ENCODE measurements at places on chromosomes 6 and 20.

GRCh38 chr6:44531442-44532015, 144.0 kb downstream of the CDC5L start:
- H3K36me3 ChIP-seq, result no peaks in the 10 kb centered on the region
- H3K27ac ChIP-seq, result no peak overlapping the region
- no peak overlapping the region for H3K4me3 ChIP-seq
- no peaks in the 10 kb centered on the region for H3K4me1 ChIP-seq

DNA sequence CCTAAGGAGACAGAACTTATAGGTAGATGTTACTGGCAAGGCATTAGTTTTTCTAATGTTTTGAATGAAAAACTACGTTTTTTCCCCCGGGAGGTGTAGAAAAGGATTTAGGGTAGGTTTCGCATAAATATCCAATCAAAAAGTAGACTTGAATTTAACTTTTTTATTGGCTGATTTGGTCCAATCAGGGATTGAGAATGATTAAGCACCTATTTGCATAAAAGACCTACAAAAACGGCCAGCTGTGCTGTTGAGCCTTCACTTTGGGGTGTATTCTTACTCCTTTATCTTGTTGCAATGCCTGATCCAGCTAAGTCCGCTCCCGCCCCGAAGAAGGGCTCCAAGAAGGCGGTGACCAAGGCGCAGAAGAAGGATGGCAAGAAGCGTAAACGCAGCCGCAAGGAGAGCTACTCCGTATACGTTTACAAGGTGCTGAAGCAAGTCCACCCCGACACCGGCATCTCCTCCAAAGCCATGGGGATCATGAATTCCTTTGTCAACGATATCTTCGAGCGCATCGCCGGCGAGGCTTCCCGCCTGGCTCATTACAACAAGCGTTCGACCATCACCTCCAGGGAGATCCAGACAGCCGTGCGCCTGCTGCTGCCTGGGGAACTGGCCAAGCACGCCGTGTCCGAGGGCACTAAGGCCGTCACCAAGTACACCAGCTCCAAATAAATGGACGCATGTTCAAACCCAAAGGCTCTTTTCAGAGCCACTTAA, 113.5 kb upstream of the BTN3A2 start:
- peaks cover 24% of the 10 kb centered on the region for H3K4me1 ChIP-seq
- no peaks in the 10 kb centered on the region for H3K36me3 ChIP-seq

DNA sequence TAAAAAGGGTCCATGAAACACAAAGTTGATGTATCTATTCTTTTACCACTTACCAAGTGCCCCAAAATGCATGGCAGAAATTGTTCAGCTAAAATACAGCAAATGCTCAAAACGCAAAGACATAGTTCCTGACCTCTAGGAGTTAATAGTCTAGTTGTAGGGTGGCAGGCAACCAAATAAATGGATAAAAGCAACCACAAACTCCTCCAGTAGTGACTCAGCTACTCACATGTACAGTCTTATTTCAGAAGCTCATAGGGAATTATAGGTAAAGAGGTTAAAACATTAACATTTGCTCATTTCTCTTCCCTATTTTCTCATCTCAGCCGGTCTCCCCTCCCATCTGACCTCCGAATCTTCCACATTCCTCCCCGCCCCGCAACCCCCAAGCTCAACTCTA, 143.9 kb upstream of the INSM1 start:
- H3K27ac ChIP-seq, result no peak overlapping the region
- H3K36me3 ChIP-seq, result no peaks in the 10 kb centered on the region
- H3K27me3 ChIP-seq, result no peaks in the 10 kb centered on the region
- DNase-seq, result no peak

DNA sequence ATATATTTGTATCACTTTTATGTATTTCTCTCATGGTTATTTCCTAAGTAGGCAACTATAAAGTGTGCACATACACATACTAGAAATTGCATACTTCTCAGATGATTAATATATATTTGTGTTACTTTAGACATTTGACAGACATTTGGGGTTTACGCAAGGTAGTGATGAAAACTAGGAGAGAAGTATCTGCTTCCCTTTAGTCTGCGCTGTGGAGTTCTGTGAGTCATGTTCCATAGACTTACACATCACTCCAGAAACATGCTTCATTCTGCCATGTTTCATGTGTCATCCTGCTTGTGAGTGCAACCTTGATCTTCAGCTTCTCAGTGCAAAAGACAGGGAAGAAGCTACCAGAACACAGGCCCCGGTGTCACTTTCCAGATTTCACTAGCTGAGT, 200.7 kb upstream of the BMP2 start:
- no peak overlapping the region for H3K27ac ChIP-seq
- no peaks in the 10 kb centered on the region for H3K4me1 ChIP-seq
- H3K4me3 ChIP-seq, result no peak overlapping the region
- no peaks in the 10 kb centered on the region for H3K36me3 ChIP-seq
- H3K27me3 ChIP-seq, result no peaks in the 10 kb centered on the region

DNA sequence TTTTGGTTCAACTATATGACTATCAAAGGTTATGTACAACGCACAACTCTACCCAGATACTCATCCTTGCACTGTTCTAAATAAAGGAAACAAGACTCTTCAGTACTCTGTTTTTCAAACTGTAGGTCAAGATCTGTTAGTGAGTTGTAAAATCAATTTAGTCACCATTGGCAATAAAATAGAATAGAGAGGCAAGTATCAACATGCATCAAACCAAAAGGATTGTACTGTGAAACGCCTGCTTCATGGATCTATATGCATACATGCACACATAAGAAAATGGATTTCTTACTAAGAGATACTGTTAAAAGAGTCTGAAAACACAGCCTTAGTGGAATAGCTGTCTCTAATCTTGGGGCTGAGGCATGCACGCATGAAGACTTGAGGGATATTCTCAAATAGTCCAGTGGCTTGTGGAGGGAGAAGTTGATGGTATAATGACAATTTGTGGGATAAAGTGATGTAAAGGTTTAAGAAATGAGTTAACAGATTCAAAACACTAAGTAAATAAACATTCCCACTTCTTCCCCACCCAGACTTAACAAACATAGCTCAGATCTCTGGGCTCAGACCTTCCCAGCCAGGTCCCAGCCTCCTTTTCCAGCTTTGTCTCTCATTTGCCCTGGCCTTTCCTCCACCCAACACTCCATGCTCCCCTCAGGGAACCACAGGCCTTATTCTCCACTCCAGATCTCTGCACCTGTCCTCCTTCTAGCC, 10.7 kb upstream of the LZTS3 start:
- H3K27ac ChIP-seq, result no peak overlapping the region
- peaks cover 5% of the 10 kb centered on the region for H3K36me3 ChIP-seq

DNA sequence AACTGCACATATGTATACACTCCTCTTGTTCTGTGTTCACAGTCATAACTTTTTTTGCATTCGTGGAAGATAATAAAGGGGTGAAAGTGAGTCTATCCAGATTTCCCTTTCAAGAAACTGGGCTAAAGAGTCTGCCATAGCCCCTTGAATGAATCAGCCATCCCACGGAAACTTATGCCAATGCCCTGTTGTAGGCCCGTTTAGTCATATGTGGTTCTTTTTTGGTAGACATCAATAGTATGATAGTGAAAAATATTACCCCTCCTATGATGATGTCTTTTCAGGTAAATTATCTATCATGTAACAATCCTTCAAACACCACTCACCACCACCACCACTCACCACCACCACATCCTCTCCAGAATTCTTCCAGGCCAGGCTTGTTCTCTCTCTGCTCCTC, 99.9 kb upstream of the MYLIP start:
- no peaks in the 10 kb centered on the region for H3K36me3 ChIP-seq
- DNase-seq, result no peak
- no peak overlapping the region for H3K4me3 ChIP-seq
- H3K4me1 ChIP-seq, result no peaks in the 10 kb centered on the region
- H3K27me3 ChIP-seq, result no peaks in the 10 kb centered on the region

GRCh38 chr20:20897922-20898321, 185.5 kb upstream of the RALGAPA2 start:
- H3K4me3 ChIP-seq, result no peak overlapping the region
- no peaks in the 10 kb centered on the region for H3K4me1 ChIP-seq
- DNase-seq, result no peak
- peaks cover 16% of the 10 kb centered on the region for H3K27me3 ChIP-seq

DNA sequence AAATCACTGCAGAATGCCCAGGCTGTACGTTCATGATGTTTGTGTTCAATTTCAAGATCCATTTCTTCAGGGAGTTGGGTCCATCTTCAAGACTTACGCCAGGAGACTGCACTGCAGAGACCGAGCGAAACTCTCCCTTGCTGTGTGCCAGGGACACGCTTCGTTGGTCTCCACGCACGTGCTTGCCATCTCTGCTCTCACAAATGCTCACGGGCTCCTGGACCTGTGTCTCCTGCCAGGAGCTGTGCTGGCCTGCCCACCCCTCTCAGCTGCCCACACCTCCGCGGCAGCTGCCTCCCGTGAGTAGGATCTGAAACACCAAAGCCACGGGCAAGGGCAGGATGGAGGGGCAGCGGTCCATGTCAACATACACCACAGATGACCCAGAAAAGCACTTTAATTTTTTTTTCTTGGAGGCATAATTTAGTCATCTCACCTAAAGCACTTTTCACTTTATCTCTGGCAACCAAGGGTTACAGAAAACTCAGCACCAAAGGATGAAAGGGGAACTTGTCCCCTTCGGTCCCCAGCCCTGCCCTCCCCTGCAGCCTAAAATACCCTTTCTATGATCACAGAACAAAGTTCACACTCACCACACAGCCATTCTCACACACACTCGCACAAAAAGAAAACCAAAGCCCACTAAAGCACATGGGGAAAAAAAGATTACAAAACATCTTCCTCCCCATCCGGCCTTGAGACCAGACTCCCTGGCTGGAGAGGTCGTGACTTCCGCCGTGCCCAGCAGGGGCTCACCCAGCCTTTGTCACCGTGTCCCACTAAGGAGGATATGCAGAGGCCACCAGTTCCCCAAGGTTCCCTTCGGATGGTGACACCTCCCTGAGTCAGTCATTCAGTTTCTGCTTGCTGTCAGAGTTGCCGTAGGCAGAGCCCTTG, 137.9 kb downstream of the AGPAT4 start:
- H3K36me3 ChIP-seq, result peaks cover 17% of the 10 kb centered on the region
- no peaks in the 10 kb centered on the region for H3K27me3 ChIP-seq
- no peak for DNase-seq
- no peak overlapping the region for H3K4me3 ChIP-seq
- H3K4me1 ChIP-seq, result peaks cover 39% of the 10 kb centered on the region

- H3K27me3 ChIP-seq, result no peaks in the 10 kb centered on the region
- peaks cover 12% of the 10 kb centered on the region for H3K36me3 ChIP-seq
- no peak overlapping the region for H3K4me3 ChIP-seq
- no peak for DNase-seq
- H3K4me1 ChIP-seq, result peaks cover 30% of the 10 kb centered on the region
Measured at GRCh38 chr6:17859846-17860245, 127.6 kb downstream of the KIF13A start.

- H3K4me3 ChIP-seq, result no peak overlapping the region
- no peak overlapping the region for H3K27ac ChIP-seq
- H3K27me3 ChIP-seq, result peaks cover 5% of the 10 kb centered on the region
- DNase-seq, result no peak
Measured at GRCh38 chr20:1415667-1416468, 23.0 kb upstream of the FKBP1A start.

DNA sequence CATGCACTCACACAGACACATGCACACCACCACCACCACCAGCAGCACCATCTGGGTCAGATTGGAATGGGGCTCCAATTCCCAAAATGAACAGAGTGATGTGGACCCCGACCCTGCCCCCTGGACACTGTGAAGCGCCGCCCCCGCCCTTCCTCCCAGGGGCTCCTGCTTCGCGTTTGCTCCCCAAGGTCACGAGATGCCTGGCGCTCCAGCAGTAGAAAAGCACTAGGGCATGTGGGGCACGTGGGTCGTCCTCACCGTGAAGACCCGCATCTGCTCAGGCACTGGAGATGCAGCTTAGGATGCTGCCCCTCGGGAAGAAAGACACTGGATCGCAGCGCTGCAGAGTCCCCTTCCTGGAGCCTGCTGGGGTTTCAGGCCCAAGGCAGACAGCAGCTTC, 184.0 kb downstream of the SMOC2 start:
- no peak overlapping the region for H3K27ac ChIP-seq
- no peaks in the 10 kb centered on the region for H3K36me3 ChIP-seq
- peaks cover 4% of the 10 kb centered on the region for H3K27me3 ChIP-seq
- no peak for DNase-seq

- no peak overlapping the region for H3K4me3 ChIP-seq
- no peaks in the 10 kb centered on the region for H3K27me3 ChIP-seq
- no peak overlapping the region for H3K27ac ChIP-seq
- DNase-seq, result no peak
- no peaks in the 10 kb centered on the region for H3K36me3 ChIP-seq
- no peaks in the 10 kb centered on the region for H3K4me1 ChIP-seq
Measured at GRCh38 chr20:13349235-13349604, 128.1 kb downstream of the ISM1 start.

GRCh38 chr20:33176101-33176500, 8.1 kb downstream of the BPIFA2 start:
- H3K4me3 ChIP-seq, result no peak overlapping the region
- H3K27ac ChIP-seq, result no peak overlapping the region
- no peaks in the 10 kb centered on the region for H3K4me1 ChIP-seq
- no peak for DNase-seq

DNA sequence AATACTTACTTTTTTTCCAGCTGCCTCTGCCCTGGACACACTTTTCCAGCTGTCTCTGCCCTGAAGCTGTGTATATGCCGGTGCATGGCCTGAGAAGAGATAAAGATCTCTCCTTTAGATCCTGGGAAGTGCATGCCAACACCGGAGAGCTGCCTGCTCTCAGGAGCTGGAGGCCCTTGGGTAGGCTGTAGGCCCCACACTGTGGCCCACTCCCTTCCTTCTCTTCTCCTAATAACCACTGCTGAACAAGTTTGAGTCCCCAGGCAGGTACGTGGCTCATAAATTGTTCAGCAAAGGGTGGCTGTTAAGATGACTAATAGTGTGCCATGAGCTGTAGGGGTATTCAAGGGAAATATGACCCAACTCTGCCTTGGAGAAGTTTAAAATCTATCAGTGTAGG, 102.5 kb downstream of the CD24 start:
- no peaks in the 10 kb centered on the region for H3K36me3 ChIP-seq
- H3K27me3 ChIP-seq, result no peaks in the 10 kb centered on the region
- no peak overlapping the region for H3K4me3 ChIP-seq

DNA sequence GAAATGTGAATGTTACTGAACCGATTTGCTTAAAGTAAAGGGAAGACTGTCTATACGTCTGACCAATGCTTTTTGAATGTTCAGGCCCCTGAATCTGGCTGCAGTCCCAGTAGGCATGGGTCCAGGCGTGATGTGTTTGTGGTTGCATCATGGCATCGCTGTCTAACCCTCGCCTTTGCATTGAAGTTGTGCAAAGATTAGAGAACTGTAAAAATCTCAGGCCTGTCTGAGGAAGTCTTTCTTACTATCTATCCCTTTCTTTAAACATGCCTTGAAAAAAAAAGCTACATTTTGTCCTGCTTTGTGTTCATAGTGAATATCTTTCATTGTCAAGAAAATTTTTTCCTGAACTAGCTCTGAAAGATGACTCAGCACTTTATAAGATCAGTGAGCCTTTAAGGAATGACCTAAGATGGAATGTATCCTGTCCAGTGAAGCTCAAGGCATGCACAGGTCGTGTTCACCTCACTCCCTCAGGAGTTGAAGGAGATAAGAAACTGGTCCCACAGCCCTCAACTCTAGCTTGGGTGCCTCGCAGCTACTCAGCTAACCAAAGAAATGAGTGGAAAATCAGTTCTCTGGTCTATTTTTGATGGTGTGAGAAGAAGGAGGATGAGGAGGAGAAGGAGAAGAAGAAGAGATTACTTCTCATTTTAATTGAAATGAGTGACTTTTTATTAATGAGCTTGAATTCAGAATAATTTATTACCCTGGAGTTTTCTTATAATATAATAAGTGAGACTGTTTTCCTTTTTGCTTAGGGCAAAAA, 48.6 kb downstream of the TPD52L1 start:
- no peak overlapping the region for H3K4me3 ChIP-seq
- H3K27me3 ChIP-seq, result no peaks in the 10 kb centered on the region
- H3K4me1 ChIP-seq, result peaks cover 40% of the 10 kb centered on the region
- peak overlapping the region; percentile 11 for H3K27ac ChIP-seq
- H3K36me3 ChIP-seq, result no peaks in the 10 kb centered on the region

Measured in left ventricle myocardium inferior (tissue), 1 donor.